OCI-M1 (cell line): ENCODE measurements at places on chromosomes 1 and 21.

GRCh38 chr1:116373431-116374352 is 648 bp downstream of the ATP1A1 start:
- peak; percentile 52 for DNase-seq

DNA sequence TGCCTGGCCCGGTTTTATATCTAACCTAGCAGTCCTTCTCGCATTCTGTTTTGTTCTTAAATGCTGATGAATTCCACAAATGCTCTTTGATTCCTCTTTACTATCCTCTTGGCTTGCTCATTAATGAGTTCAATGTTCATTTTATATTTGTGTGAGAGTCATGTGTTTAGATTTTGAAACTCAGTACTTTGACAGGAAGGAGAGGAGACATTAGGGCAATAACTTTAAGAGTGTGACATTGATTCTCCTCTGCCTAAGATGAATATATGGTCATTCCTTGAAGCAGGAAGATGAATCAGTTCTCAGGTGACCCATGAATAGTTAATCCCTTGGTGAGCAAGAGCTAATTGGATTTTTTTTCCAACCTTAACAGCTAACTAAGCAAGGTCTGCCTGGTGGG is 84.1 kb downstream of the MRPS6 start:
- no peak for DNase-seq

- no peak for DNase-seq
Measured at GRCh38 chr1:64038965-64039364, 164.5 kb upstream of the UBE2U start.

DNA sequence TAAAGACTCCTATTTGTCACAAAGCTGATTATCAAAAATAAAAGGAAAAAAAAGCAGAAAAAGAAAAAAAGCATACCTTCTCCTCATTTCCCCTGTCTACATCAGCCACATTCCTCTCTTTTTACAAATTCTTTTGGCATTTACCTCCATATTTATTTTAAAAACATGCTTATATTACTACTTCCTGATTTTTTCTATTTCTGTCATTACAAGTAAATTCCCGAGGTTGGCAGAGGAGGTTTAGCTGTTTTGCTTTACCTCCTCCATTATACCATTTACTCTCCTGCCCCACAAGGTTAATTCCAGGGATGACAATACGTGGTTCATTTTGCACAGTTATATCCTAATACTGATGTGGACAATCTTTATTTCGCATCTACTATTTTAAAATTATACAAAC is 26.3 kb upstream of the CD34 start:
- DNase-seq = no peak

DNA sequence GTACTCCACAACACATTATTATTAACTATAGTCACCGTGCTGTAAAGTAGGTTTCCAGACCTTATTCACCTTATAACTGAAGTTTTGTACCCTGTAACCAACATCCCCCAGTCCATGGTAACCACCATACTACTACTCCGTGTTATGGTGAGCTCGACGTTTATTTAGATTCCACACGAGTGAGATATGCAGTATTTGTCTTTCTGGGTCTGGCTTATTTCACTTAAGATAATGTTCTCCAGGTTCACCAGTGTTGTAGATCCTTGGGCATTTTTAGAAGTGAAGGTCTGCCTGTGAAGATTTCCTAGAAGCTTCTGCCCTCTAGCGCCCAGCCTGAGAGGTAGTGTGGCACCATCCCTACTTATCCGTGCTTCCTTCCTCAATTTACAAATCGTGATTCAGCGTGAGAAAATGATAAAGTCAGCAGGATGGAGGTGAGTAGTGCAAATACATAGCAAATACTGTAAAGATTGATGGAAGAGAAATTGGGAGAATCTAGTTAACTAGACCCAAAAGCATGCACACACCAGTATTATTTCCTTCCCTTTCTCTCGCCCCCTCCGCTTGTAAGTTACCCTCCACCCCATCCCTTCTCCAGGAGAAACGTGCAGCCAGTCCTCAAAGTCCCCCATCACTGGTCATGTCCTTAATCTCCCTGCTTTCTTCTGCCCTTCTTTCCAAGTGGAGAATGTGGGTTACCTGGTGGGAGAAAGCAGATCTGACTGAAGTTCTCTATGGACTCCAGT is 36.0 kb upstream of the DISC1 start:
- DNase-seq = peak; percentile 78

DNA sequence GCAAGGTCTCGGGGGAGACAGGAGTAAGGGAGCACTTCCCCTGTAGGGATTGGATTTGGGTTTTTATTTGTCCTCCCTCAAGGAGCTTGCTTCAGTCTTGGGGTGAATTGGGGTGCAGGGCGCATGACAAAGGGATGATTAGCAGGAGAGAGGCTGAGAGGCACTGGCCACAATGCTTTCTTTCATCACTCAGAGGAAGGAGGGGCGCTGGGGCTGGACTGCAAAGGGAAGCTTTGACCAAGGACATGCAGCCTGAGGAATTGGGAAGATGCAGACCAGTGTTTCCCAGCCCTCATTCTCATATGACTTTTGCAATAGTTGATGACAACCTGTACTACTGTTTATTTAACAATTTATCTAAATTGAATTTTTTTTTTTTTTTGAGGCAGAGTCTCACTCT is 34.1 kb upstream of the PDPN start:
- no peak for DNase-seq

- no peak for DNase-seq
Measured at GRCh38 chr21:44555200-44555875, 3.3 kb downstream of the KRTAP10-3 start.

GRCh38 chr21:39060485-39061083 is 122.7 kb downstream of the PSMG1 start:
- DNase-seq = no peak

- no peak for DNase-seq
Measured at GRCh38 chr1:200359610-200360163, 50.1 kb downstream of the ZNF281 start.

- DNase-seq = no peak
Measured at GRCh38 chr1:205590777-205591513, 40.9 kb downstream of the ELK4 start.

DNA sequence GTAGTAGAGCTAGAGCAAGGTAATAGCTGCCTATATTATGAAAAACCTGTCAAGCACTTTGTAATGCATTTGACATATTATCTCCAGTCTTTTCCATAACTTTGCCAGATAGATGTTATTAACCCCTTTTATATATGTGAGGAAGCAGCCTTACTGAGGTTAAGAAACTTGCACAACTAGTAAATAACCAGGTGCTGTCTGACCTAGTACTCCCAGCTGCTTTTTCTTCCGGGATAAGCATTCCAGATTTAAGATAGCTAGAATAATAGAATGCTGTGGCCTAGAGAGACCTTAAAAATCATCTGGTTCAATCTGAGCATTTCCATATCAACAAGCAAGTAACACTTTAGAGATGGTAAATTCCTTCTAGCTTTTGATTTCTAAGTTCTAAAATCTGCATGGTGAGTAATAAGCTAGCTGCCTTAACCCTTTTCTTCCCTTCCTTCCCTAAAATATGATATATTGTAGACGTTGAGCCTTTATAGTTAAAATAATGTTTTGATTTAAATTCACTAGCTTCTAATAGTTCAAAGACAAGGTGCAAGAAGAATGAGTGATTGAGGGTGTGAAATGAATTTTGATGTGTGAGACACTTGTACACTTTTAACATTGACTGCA is 1.8 kb downstream of the SH3GLB1 start:
- peak; percentile 15 for DNase-seq

- no peak for DNase-seq
Measured at GRCh38 chr1:60388092-60388987, 314.8 kb upstream of the C1orf87 start.

- DNase-seq = no peak
Measured at GRCh38 chr1:200659269-200659668, 10.4 kb downstream of the DDX59 start.

GRCh38 chr21:44487831-44488230 is 32.5 kb downstream of the LRRC3 start:
- peak; percentile 62 for DNase-seq

DNA sequence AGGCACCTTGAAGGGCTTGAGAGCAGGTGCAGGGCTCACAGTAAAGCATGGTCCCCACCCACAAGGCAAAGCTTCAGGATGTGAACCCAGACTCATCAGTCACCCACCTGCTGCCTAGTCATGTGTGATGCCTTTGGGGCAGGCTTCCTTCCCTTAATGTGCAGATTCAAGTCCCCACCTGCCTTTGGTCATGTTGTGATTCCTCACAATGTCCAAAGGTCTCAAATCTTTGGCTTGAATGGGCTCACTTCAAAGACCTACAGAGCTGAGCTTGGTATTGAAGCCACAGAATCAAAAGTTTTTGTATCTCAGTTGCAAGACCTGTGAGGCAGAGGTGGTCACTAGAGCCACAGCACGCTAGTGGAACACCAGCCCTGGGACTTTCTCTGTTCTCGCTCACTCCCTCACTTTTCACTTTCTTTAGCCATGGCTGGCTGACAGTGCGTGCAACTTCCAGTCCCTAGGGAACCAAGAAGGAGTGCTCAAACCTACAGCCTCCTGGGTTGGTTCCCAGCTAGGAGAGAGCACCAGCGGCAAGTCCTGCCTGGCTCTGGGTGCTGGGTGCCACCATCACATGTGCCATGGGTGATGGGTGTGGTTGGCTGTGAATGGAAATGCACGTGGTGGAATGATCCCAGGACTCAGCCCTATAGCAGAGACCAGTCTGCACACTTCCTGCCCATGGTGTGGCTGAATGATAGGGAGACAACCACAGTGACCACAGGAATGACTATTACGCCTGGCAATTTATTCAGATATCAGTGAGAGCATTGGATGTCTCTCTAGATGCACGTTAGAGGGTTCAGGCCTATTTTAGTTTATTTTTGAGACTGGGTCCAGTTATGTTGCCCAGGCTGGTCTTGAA is 26.4 kb upstream of the CLIC6 start:
- DNase-seq = peak; percentile 74

DNA sequence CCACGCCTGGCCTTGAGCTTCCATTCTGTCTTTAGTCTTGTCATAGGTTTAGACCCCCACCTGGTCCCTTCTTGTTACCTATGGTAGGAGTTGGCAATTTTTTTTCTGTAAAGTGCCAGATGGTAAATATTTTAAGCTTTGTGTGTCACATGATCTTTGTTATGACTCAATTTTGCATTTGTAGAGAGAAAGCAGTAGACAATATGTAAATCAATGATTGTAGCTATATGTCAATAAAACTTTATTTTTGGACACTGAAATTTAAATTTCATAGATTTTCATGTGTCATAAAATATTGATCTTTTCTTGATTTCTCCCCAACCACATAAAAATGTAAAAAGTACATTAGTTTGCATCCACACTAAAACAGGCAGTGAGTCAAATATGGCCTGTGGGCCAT is 8.0 kb downstream of the MKNK1 start:
- DNase-seq = no peak

GRCh38 chr1:38475624-38476005 is 384.0 kb downstream of the RRAGC start:
- no peak for DNase-seq

DNA sequence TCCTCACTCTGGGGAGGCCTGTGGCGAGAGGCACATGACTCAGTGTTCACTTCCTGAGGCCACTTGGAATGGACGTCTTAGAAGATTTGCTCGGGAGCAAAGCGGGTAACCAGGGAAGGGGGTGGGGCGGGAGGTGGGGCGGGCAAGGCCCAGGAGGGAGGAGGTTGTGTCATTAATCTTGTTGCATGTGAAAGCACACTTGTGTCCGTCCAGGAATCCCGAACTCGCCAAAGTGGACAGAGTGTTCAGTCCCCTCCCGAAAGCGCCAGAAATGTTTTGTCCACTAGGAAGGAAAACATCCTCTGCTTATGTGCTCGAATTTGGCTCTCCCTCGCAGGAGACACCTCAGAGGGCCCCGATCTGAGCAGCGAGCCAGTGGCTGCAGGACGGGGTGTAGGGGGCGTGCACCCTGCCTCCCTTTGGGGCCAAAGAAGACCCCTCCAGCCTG is 84.2 kb downstream of the SPSB1 start:
- DNase-seq = no peak

- no peak for DNase-seq
Measured at GRCh38 chr1:24806588-24806987, 61.3 kb downstream of the CLIC4 start.

GRCh38 chr1:196401891-196402290 is 206.3 kb downstream of the KCNT2 start:
- no peak for DNase-seq

DNA sequence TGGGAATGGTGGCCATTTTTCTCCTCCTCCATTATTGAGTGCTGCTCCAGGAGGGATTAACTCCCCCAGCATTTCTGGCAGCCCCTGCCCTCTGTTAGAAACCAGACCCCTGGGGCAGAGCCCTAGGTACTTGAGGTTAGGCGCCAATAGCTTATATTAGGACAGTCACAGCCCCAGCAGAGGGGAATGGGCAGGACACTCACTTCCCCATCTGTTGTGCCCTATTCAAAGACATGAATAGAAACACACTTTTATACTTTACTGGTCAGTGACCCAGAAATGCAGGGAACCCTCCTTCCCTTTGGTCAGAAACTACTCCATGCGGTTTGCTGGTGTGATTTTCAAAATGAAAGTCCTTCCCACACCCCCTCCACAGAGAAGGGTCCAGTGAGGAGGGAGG is 267.7 kb downstream of the PTBP2 start:
- DNase-seq = no peak

DNA sequence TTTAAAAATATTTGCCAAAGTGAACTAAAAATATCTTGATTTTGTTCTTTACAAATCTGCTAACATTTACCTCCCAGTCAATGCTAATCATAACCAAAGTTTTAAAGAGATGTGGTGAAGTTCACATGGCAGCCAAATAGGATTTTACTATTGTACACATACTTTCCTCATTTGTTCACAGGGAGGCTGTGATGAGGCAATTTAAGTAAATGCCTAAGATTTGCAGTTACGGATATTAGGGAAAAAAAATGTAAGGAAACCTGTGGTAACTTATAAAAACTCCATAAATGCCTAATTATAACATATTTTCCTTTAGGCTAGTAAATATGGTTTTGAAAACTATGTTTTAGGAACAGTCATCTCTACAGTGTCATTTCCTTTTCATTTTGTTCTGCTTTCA is 32.4 kb downstream of the RGS5 start:
- no peak for DNase-seq

DNA sequence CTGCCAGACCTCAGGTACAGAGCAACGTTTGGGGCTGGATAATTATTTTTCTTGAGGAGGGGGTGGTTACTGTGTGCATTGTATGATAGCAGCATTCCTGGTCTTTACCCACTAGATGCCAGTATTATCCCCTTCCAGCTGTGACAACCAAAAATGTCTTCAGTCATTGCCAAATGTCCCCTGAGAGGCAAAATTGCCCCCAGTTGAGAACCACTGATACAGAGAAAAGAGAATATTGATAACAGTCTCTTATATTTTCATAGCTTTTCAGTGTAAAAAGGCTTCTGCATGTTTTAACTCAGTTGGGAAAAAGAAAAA is 51.8 kb upstream of the SYT14 start:
- no peak for DNase-seq
